ENCODE measurements at places on chromosomes 16 and 17.
A peak's percentile ranks its signal among the peaks of the same experiment; 100 is the strongest.

- no peak for DNase-seq
These were observed 827.6 kb upstream of the KIF2B start for GRCh38 chr17:52995147-52995546.

- DNase-seq: no peak
These were observed 618 bp downstream of the RUSF1 start for GRCh38 chr16:31507617-31507928.

GRCh38 chr16:5305023-5305422 is 207.4 kb upstream of the EEF2KMT start:
- DNase-seq: no peak

DNA sequence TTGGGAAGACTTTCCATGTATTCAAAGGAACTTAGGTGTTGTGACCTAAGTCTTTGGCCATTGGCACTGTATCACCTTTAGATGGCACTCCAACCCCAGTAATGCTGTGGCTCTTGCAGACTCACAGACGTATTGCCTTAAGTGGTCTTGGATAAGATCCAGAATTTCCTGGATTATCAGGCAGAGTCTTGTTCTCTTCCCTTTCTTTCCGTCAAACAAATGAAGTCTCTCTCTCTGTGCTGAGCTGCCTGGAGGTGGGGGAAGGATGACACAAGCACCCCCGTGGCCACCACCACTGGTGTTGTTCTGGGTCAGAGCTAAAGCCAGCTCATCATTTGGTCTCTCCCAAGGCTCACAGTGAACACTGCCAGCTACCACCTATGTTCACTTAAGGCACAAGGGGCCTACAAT is 789.9 kb upstream of the KIF2B start:
- DNase-seq: peak; percentile 86

DNA sequence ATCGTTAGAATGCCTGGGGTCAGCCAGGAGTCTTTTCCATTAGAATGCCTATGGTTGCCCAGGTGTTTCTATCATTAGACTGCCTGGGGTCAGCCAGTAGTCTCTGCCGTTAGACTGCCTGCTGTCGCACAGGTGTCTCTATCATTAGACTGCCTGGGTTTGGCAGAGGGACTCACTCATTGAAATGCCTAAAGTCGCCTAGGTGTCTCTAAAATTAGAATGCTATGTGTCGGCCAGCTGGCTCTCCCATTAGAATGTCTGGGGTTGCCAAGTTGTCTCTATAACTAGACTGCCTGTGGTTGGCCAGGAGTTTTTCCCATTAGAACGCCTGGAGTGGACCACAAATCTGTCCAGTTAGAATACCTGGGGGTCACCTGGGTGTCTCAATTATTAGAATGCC is 2266.5 kb downstream of the TP53TG3F start:
- DNase-seq: no peak

GRCh38 chr17:8855477-8856204 is 11.8 kb downstream of the PIK3R6 start:
- no peak for DNase-seq

DNA sequence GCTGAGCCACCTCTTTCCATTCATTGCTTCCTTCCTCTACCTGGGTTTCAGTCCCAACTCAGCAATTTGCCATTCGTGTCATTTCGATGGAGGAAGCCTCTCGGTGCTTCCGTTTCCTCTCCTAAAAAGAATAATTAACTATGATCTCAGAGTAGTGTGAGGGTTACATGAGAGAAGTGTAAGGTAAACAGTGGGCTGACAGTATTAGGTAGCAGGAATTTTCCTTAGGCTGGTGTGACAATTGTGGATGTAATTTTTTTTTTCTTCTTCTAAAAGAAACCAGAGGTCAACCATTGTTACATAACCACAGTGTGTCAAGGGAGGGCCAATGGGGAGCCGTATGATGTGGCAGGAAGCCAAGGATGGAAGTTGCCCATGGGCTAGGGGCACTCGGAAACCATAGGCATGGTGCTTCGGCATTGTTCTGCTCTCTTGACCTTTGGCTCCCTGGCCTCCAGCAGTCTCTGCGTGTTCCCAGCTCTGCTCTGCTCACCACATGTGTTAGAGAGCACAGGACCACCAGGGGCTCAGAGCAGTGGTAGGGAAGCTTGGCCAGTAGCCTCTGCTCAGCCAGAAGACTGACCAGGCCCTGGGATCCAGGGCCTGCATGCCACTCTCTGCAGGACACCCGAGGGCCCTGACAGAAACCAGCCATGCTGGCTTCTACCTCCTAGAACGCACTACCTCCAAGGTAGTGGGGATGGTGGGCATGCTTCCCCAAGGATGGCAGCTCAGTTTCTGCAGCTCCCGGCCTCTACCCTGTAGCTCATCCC is 2.0 kb upstream of the TOP2A start:
- DNase-seq: no peak

GRCh38 chr16:70257391-70257790 is 5.7 kb upstream of the EXOSC6 start:
- no peak for DNase-seq

GRCh38 chr17:35313875-35314409 is 59.5 kb downstream of the SLFN11 start:
- no peak for DNase-seq

- no peak for DNase-seq
These were observed 9.8 kb downstream of the HID1 start for GRCh38 chr17:74962622-74963394.

DNA sequence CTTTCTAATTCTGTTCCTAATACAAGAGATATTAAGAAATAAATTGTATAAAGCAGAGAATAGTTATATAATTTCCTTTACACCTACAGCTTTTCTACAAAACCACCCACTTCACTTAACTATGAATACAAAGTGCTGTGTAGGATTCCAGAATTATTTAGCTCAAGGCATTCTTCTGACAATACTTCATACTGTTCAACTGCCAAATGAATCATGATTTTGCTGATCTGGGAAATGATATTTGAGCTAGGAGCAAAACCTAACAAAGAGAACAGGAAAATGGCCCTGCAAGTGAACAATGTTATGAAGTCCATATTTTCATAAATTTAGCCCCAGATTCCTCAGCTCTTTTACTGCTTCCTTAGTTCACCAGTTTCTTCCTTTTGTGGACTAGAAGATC is 12.9 kb downstream of the BBS2 start:
- DNase-seq: peak; percentile 37

DNA sequence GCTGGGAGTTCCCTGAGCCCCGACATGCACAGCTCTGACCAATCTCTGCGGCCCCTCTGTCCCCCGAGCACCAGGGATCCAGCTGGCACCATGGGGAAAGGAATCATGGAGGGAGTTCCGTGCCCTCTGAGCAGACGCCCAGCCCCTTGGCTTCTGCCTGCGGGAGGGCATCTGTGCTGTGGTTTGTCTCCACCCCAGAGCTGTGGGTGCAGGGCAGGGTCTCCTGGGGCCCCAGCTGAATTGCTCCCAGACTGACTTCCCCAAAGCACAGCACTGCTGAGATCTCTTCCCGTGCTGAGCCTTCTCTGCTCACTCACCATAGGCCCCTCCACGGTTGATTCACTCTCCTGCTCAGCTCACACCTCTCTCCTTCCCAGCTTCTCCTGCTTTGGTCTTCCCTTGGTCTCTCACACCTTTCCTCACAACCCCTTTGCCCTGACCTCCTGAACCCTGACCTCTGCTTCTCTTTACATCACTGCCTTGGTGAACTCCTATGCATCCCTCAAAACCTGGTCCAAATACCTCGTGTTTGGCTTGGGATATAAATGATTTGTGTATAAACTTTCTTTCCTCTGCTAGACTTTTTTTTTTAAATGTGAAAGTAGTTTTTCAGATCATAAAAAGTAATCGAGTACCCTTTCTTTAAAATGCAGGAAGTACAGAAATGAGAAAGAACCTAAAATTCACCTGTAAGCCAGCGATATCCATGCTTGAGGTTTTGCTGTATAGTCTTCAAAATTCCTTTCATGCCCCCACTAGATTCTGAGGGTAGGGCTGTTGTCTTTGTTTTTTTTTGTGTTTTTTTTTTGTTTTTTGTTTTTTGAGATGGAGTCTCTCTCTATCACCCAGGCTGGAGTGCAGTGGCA is 265.3 kb downstream of the SEC14L1 start:
- no peak for DNase-seq

- DNase-seq: no peak
These were observed 25.4 kb upstream of the SLC38A8 start for GRCh38 chr16:84068041-84068440.

GRCh38 chr16:3690980-3691720 is 26.2 kb downstream of the TRAP1 start:
- DNase-seq: no peak

DNA sequence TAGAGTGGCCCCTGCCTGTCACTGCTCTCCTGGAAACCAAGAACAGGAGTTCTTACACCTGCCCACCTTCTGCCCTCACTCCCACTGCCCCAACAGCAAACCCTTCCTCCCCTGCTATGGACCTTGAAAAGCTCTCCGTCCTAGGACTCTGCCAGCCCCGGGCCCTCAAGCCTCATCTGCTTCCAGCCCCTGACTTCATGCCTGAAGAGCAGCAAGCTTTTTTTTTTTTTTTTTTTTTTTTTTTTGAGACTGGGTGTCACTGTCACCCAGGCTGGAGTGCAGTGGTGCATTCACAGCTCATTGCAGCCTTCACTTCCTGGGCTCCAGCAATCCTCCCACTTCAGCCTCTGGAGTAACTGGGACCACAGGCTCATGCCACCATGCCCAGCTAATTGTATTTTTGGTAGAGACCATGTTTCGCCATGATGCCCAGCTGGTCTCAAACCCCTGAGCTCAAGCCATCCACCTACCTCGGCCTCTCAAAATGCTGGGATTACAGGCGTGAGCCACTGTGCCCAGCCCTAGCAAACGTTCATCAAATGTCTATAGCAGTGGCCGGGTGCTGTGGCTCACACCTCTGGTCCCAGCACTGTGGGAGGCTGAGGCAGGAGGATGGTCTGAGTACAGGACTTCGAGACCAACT is 16.9 kb downstream of the CARHSP1 start:
- DNase-seq: no peak

GRCh38 chr16:75053791-75054555 is 55.1 kb downstream of the ZNRF1 start:
- peak; percentile 52 for DNase-seq

- DNase-seq: no peak
These were observed 1.4 kb upstream of the CTRB1 start for GRCh38 chr16:75217389-75217851.

- DNase-seq: no peak
These were observed 53.6 kb downstream of the XPO6 start for GRCh38 chr16:28158136-28158535.

DNA sequence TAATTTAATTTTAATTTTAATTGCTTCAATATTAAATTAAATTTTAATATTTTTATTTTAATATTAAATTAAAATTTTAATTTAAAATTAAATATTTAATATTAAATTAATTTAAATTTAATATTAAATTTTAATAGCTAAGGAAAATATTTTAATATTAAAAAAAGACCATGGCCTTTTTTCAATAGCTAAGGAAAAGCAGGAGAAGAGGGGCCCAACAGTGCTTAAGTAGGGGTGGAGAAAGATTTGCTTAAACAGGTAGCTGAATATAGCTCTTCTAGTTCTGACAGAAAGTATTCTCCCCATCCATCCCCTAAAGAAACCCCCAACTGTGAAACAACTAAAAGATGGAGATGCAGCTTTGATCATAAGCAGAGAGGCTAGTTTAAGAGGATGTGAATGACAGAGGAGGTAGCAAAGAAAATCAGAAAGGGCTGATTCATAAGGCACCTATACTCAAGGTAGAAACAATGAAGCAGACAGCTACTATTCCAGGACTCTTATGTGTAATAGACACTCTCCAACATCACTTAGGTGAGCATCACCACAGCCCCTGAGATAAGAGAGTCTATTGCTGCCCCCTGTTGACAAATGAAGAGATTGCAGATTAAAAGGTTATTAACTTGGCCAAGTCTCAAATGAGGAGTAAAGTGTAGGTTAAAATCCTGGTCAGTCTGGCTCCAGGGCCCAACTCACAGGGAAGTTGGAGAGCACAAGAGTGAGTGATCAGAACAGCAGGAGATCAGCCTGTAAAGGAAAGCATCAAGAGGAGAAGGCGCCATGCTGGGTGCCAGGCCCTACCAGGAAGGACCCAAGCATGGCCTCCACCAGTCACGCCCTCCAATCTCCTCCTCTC is 7.8 kb upstream of the RNASEK start:
- peak; percentile 87 for DNase-seq

- no peak for DNase-seq
These were observed 308 bp downstream of the GTF3C1 start for GRCh38 chr16:27549464-27549745.

GRCh38 chr17:66438101-66438500 is 135.7 kb downstream of the PRKCA start:
- no peak for DNase-seq

DNA sequence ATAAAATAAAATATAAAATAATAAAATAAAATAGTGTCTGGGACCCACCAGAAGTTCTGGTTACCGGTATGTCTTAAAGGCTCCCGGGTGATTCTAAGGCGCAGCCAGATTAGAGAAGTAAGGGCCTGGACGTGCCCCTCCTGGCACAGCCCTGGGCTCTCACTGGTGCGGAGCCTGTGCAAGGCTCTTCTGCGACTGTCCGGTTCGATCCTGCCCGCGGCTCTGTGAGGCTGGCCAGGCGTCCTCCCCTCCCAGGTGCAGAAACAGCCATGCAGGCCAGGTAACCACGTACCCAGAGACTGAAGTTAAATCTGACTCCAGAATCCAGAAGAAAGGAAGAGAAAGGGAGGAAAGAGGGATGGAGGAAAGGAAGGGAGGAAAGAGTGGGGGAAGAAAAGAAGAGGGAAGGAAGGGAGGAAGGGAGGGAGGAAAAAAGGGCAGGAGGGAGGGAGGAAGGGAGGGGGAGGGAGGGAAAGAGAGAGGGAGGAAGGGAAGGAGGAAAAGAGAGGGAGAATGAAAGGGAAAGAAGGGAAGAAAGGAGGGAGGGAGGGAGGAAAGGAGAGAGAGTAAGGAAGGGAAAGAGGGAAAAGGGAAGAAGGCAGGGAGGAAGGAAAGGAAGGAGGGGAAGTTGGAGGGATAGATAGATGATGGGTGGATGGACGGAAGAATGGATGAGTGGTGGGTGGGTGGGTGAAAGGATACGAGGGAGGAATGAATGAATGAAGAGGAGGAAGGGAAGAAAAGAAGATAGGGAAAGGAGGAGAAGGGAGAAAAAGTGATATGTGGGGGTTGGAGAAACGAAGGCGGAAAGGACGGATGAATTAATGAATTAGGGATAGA is 42.3 kb downstream of the C16orf82 start:
- DNase-seq: no peak

GRCh38 chr17:28956112-28956511 is 4.8 kb upstream of the PHF12 start:
- DNase-seq: no peak

DNA sequence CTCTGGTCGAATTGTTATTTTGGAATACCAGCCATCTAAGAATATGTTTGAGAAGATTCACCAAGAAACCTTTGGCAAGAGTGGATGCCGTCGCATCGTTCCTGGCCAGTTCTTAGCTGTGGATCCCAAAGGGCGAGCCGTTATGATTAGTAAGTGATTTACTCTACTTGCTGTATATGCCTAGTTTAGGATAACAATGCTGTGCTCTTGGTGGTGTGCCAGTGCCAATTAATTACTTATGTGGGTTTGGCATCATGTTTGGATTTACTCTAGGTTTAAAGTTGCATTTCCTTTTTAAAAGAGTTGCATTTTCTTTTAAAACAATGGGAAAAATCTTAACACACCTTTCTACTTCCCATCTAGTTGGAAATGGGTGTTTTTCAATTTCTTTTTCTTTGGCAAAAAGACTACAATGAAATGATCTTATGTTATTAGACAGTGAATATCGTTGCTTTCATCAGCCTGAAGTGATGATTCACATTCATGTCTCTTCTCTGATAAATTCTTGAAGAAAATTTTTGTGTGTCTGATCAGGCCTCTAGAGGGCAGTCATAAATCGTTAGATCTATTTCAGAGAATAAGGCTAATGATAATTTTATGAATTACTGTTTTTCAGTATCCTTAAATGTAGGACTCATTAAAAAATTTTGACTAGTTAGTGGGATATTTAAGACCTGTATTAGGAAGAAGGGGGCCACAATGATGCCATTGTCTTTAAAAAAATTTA is 5.6 kb downstream of the SF3B3 start:
- DNase-seq: peak; percentile 80

All from A673 (cell line).